Stimulated activated CD8-positive, alpha-beta memory T cell treated with anti-CD3 and anti-CD28 coated beads, Interleukin-12 subunit alpha, Interleukin-12 subunit beta, amount 100 ng/mL, for 4 hours (primary cell): ENCODE measurements at places on chromosomes 7 and 10.

GRCh38 chr10:111921821-111922220, 261.7 kb downstream of the GPAM start:
- no peak for DNase-seq

- no peak for DNase-seq
These were observed 82.3 kb downstream of the INPP5A start for GRCh38 chr10:132619927-132620326.

DNA sequence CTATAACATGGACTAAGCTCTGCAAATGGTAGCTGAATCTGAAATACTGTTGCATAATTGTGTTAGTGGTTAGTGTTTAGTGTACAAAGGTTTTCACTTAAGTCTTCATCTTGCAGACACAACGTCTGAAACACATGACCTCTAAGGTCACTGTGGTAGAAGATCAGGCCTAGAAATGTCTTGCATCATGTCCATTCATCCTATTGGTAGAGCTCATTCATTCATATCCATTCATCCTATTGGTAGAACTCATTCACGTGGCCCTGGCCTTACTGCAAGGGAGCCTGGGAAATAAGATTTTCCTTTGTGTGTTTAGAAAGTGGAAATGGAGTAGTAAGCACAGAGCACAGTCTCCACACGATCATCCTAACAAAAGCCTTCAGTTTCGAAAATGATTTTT, 485.8 kb downstream of the PLXNA4 start:
- no peak for DNase-seq

DNA sequence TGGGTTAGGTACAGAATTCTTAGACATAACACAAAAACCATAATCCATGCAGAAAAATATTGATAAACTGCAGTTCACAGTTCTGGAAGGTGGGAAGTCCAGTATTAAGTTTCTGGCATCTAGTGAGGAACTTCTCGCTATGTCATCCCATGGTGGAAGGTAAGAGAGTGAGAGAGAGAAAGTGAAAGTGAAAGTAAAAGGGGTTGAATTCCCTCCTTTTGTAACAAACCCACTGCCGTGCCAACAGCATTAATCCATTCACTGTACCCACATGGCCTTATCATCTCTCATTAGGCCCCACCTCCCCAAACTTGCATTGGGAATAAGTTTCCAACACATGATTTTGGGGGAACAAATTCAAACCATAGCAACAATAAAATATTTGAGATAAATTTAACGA, 17.1 kb downstream of the ZNF485 start:
- no peak for DNase-seq

- DNase-seq = no peak
These were observed 81.3 kb downstream of the ITGB8 start for GRCh38 chr7:20412032-20412431.

DNA sequence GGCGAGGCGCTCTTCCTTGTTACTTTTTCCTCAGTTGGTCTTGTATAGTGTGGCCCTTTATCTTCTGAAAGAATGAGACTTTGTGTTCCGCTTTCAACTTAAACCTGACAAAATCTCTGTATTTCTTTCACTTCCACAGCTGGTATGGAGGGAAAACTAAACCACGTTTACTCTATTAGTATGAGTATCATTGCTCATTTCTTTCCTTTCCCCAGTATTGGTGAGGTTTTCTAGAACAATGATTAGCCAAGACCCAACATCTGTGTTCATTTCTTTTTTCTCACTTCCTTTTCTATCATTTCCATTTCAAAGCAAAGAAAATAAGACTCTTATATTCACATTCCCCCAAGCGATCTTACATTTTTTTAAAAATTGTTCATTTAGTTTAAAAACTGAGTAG, 165.3 kb downstream of the PAXIP1 start:
- DNase-seq = no peak

DNA sequence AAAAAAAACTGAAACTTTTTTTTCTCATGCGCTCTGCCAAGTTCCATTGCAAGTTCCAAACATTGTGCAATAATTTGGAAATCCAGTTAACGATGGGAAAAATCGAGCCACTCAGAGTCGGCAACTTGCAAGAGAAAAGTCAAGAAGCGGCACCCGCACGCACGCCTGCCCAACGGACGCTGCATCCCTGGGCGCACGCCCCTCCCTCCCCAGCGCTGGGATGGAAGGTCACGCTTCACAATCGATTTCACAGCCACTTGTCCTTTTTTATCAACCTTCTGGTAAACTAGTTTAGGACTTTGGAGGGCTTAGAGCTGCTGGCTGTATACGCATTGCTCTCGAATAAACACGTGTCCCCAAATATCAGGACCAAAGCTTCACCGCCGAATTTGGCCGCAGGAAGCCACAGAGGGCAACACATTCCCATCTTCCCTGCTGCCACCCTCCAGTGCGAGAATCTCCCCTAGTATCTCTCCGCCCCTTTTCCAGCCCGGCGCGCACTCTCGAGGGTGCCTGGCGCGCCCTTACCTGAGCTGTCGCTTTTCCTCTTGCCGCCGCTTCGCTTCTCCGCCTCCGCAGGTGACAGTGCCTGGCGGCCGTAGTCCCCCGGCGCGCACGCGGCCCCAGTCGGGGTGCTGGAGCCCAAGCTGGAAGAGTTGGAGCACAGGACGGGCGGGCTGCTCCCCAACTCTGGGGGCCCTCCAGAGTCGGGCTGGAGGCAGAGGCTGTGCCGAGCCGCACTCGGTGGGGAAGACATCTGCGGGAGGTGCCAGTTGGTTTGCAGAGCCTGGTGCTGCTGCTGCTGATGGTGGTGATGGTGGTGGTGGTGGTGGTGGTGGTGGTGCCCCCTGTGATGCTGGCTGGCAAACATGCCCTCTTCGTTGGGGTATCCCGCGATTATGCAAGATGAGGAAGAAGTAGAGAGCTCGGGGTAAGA, 857 bp downstream of the MEOX2 start:
- no peak for DNase-seq

DNA sequence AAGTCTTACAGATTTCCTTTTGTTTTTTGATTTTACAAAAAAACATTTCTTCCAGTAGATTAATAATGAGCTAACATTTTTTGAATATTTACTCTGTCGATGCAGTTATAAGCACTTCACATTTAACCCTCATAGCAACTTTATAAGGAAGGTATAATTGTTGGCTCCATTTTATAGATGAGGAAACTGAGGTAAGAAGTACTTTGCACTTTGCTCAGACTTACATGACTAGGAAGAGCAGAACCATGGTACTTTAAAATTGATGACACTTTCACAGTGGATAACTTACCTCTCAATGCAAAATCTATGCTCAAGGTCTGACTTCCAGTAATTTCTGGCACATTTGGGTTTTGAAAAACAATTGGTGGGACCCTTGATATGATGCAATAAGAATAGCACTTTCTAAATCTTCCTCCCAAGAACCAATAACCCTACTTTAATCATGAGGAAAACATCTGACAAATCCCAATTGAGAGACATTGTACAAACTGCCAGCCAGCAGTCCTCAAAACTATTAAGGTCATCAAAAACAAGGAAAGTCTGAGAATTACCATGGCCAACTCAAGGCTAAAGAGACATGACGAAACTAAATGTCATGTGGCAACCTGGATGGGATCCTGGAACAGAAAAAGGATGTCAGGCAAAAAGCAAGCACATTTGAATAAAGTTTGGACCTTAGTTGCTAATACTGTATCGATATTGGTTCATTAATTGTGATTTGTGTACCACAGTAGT, 72.6 kb downstream of the RALA start:
- no peak for DNase-seq

GRCh38 chr10:1411451-1411850, 325.9 kb downstream of the ADARB2 start:
- DNase-seq = no peak

DNA sequence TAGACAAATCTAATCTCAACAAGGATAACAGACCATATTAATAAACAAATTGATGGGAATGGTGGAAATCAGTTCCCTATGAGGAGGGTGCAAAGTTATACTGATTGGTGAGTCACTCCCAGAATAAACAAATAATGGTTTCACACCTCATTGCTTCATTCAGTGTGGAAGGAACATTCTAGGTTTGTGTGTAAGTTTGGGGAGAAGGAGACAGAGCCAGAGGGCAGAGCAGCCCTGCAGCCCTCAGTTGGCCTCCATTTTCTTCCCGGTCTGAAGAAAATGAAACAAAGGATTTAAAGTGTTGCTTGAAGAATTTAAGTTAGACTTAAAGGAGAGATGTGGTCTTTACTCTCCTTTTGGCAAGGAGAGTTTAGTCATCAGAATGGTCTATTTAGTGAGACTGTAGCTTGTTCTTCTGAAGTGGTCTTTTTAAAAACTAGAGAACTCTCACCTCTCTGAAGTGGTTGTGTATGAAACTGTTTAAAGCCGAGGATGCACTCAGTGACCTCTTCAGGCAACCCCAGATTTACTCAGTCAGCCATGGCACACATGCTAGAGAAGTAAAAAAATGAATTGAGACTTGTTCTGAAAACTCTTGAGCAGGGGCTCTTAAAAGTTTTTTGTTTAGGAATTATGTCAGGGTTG, 27.2 kb downstream of the IKZF1 start:
- DNase-seq = no peak

- DNase-seq = no peak
These were observed 20.5 kb upstream of the COL1A2 start for GRCh38 chr7:94374231-94374630.

GRCh38 chr10:125284875-125285597, 124.7 kb upstream of the CTBP2 start:
- no peak for DNase-seq

GRCh38 chr10:35950701-35951100, 308.6 kb upstream of the FZD8 start:
- no peak for DNase-seq

GRCh38 chr7:26556061-26556881, 264.6 kb downstream of the SNX10 start:
- no peak for DNase-seq

GRCh38 chr10:30509508-30509907, 75.5 kb downstream of the MAP3K8 start:
- DNase-seq = no peak

- DNase-seq = no peak
These were observed 61.6 kb upstream of the UNC5B start for GRCh38 chr10:71150796-71151195.

GRCh38 chr7:47302560-47302959, 279.4 kb downstream of the TNS3 start:
- DNase-seq = no peak

DNA sequence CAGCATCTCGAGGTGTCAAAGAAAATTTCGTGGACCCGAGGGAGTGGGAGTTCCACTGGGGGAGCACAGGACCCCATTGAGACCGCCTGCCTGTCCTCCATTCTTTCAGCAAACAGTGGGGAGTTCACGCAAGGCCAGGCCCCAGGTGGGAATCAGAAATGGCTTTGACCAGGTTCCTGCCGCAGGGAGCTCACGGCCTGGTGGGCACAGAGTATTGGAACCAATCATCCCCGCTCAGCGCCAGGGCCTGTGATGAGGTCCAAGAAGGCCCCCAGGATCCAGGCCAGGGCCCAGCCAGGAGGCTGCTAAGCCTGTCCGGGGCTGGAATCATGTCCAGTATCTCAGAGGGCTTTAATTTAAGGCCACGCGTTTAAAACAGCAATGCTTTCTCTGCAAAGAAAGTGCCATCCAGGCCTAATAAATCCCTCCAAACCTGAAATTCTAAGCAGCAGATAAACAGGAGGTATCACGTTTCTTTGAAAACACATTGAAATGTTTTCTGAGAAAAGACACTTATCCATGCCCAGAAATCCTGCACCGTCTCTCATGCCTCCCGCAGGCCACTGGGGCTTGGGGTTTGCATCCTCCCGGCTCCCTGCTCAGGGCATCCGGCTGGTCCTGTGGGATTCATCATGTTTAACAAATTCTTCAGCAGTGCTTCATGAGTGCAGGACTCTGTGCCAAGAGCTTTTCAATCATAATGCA, 125.7 kb downstream of the OAT start:
- DNase-seq = no peak

- DNase-seq = no peak
These were observed 181.3 kb downstream of the CDK14 start for GRCh38 chr7:90777465-90777864.

DNA sequence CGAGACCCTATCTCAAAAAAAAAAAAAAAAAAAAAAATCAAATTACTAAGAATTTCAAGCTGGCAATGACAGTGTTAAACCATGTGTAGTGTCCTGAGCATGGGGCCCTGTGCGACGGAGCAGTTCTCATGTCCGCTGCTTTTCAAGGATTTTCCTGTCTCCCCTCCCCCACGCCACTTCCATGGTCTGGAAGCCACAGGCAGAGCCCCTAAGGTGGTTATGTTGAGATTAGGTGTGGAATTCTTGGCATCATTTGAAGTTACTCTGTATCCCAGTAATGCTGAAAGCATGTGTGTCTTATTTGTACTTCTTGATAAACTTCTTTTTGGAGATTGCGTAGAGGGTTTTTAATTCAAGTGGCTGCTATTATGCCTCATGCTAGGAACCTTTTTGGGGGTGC, 65.2 kb downstream of the PFKFB3 start:
- DNase-seq = no peak

GRCh38 chr7:116734710-116735109, 62.7 kb downstream of the MET start:
- DNase-seq = no peak

DNA sequence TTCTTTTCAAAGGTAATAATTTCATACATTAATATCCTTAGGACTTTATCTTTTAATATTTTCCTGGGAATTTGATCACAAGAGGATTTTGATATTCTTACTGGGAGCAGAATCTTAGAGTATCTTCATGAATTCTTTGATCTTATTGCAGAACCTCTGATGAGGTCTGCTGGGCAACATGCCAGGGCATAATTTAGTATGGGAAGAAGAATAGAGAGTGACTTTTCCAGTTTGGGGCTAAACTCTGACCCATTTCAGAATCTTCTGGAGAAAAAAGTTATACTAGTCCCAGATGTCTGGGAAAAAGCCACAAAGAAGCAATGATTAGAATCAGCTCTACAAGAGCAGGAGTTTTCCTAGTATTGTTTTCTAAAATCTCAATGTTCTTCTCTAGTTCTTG, 28.0 kb upstream of the RSU1 start:
- DNase-seq = no peak

- no peak for DNase-seq
These were observed 298.7 kb downstream of the ZEB1 start for GRCh38 chr10:31617757-31618156.

DNA sequence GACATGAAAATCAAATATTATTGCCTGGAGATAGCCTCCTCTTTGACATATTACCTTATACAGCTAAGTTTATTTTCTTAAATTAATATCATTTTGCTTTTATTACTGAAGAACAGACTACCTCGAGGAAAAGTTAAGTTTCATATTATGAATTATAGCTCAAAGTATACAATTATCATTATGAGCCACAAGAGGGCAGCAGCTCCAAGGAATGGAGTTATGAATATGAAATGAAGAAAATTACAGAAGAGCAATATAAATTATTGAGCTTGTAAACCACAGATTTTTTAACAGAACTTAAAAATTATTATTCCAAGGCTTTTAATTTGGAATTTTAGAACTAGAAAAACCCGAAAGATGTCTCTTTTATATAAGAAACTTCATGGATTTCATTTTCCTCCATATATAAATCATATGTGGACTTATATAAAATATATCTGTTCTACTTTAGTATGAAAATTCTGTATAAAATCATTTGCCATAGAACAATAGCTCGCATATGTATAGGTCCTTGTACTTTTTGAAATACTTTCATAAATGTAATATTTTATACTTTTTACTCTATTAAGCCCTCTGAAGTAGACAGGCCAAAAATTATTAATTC, 40.1 kb downstream of the IQUB start:
- DNase-seq = no peak
